ENCODE measurements at places on chromosomes 16 and 17.
A peak's percentile ranks its signal among the peaks of the same experiment; 100 is the strongest.

DNA sequence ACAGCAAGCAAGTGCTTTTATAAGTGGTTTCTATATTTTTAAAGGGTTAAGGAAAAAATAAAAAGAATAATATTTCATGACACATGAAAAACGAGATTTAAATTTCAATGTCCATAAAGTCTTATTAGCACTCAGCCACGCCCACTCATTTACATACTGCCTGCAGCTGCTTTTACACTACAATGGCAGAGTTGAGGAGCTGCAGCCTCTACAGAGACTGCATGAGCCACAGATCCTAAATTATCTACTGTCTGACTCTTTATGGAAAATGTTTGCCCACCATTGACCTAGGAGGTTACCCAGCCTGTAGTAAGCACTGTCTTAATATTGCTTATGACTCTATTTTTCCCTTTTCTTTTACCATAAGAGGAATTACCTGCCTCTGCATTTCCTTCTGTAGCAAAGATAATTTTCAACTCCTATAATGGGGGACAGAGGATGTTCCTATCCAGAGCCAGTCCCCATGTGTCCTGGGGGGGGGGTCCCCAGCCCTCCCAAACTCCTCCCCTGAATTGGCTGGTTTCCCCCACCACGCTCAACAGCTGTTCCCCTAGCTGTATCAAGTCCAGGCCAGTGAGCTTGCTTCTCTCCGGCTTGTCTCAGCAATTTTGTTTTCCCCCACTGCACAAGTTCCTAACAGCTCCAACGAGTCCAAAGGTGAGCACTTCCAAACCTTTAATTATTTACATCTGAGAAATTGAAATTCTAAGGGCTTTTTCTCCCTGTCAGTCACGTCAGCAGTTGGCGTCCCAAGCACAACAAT, 139.4 kb upstream of the ERCC4 start:
- DNase-seq: no peak

- peak; percentile 4 for DNase-seq
These were observed 512 bp downstream of the AKAP1 start for GRCh38 chr17:57085448-57086068.

GRCh38 chr17:78651554-78651953, 74.4 kb upstream of the DNAH17 start:
- no peak for DNase-seq

DNA sequence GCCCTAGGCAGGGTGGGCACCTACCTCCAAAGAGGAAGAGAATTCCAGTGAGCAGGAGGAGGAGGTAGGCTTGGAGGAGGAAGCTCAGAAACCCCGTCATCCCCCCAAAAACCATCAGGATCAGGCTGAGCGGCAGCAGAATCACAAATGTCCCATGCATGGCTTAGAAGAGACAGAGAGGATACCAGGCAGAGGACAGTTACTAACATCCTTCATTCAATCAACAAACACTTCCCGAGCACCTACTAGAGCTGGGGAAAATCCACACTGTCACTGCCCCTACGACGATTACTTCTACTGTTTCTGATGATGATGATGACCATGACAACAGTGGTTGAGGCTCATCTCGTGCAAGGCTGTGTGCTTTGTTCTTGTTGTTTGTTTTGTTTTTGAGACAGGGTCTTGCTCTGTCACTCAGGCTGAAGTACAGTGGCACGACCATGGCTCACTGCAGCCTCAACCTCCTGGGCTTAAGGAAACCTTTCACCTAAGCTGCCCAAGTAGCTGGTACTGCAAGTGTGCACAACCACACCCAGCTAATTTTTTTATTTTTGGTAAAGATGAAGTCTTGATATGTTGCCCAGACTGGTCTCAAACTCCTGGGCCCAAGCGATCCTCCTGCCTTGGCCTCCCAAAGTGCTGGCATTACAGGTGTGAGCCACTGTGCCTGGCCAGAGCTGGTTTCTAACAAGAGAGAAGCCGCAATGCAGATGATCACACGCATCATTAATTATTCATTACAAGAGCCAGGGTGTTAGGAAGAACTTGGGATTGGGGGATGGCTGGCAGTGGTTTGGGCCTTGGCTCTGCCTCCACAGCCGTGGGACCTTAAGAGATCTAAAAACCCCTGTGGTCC, 18.0 kb downstream of the TMEM114 start:
- no peak for DNase-seq

- no peak for DNase-seq
These were observed 10.9 kb downstream of the KIFC3 start for GRCh38 chr16:57791195-57791892.

- DNase-seq: no peak
These were observed 10.3 kb downstream of the NUPR1 start for GRCh38 chr16:28528463-28528867.

DNA sequence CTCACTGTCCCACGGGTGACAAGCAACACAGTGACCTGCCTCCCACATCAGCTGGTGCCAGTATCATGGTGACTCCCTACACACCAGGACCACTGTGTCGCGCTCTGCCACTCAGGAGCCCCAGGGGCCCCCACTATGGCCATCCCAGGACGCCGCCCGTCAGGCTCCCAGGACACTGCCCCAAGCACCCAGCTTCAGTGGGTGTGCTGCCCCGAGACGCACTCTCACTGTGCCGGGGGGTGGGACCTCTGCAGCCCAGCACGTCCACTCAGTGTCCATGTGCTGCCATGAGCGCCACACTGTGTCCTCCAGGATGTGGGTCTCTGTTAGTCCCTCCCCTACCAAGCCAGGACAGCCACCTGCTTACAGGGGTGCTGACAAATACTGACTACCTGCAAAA, 120.5 kb downstream of the ZNF778 start:
- DNase-seq: no peak

- no peak for DNase-seq
These were observed 59.0 kb upstream of the SALL1 start for GRCh38 chr16:51210087-51210486.

DNA sequence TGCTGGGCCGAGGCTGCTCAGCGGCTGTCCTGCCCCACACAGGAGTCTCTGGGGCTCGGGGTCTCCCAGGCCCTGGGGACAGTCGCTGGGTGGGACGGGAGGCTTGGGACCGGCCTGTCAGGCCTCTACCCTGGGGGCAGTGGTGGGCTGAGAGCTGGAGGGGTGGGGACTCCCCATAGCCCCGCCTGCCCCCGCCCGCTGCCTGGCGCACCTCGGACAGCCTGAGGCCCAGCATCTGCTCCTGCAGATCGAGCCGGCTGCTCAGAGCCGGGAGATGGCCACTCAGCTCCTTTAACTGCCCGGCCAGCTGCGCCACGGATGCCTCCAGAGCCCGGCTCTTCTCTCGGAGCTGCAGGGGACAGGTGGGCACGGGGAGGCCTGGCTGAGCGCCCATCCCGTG, 6.7 kb downstream of the PERCC1 start:
- no peak for DNase-seq

DNA sequence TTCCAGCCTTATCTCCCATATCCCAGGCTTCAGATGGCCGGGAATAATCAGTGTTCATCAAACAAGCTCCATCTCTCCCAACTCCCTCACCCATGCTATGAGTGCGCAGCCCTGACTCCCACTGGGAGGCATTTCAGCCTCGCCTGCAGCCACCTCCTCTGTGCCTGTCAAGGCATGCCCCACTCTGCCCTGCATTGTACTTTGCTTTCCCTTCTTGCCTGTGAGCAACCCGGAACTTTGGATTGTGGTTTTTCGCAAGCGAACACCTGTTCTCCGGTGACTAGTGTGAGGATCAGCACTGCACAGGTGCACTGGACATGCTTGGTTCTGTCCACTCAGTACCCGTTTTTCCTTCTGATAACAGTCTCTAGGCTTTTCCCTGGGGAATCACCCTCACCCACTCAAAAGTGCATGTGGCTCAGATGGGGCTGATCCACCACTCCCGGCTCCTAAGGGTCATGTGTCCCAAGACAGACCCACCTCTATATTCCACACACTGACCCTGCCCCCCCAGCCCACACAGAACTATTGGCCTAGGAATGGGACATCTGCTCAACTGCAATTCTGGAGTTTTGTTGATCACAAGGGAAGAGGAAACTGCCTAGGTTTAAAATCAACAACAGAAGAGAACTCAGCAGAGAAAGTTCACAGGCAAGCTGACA, 9.1 kb downstream of the CHST6 start:
- DNase-seq: no peak

DNA sequence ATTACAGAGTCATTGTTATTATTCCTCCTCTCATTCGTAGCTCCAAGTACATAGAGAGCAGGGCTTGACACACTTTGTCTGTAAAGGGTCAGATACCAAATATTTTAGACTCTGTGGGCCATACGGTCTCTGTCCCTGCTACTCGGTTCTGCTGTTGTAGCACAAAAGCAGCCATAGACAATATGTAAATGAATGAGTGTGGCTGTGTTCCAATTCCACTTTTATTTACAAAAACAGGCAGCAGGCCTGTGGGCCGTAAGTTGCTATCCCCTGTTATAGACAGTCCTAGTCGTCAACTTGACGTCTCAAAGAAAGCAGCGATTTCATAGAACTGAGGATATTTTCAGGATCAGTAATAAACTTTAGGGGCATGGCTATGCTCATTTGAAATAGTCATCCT, 161.6 kb downstream of the MSI2 start:
- DNase-seq: no peak

DNA sequence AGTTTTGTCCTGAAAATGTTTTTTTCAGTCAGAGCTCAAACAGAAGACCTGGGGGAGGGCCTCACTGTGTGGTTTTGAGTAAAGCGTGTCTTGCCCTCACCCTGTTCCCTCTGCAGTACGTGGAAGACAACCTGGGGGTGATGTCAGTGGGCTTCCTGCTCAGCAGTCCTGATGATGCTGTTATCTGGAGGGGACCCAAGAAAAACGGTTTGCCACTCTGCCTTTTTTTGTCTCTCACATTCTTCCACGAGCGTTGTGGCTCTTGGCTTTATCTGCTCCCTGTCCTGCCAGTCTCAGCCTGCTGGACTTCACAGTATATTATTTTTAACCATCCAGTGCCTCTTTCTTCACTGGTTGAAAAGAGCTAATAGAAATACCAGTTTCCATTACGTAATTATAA, 12.9 kb downstream of the NUBP1 start:
- no peak for DNase-seq

DNA sequence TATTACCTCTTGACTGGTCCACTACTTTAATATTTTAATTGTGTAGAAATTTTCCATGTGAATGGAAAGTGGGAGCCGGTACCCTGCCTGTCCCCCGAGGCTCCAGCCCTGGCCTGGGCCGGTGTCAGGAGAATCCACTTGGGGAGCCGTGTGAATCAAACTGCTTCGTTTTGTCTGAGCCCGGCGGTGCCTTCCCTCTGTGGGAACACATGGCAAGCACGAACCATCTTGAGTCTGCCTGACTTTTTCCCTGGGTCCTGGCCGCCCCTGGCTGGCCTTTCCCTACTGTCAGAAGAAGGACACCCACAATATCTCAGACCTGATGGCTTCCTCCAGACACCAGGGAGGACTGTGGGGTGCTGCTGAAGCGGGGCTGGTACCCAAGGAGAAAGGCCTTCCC, 12.4 kb upstream of the MYO15B start:
- DNase-seq: no peak

DNA sequence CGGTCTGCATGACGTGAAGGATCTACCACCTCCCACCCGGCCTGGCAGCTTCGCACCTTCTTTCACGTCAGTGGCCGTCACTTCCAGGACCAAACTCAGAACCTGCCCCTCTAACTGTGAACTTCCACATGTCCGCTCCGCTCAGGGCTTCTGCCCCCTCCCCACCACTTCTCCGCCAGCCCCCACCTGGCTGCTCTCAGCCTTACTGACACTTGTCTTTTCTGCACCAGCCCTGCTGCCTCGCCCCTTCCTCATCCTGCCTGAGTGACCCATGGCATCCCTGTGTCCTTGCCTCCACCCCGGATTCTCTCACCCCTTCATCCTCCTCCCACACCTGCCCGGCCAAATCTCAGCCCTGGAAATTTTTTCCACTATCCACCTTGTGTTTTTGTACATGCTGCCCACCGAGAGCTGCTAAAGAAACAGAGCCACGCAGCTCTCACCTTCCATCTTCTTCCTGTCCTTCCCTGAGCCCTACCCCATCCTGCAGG, 14.2 kb downstream of the PIMREG start:
- DNase-seq: no peak

GRCh38 chr17:15496735-15497670, 29.6 kb upstream of the CDRT4 start:
- DNase-seq: no peak

- DNase-seq: peak; percentile 84
These were observed 11.7 kb upstream of the SRL start for GRCh38 chr16:4253394-4254150.

DNA sequence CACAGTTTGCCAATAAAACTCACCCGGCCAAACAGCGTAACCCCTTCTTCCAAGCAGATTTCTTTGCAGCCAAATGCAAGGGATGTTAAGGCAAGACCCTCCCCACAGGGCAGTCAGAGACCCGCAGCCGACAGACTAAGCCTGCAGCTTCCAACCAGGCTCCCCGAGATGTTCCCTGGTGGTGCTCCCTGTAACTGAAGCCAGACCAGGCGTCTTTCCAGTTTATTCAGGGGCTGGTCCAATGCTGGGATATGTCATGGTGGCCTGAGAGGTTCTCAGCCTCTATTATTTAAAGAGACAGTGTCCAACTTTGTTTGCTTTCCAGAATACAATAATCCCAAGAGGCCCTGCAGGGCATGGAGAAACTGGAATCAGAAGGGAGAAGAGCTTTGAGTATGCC, at the start of gene PMP22:
PMP22 (minus strand) TSS at position 196 of the 400 bp plus-strand sequence. CDS start 4,599 bp downstream, outside the sequence.
- DNase-seq: no peak

DNA sequence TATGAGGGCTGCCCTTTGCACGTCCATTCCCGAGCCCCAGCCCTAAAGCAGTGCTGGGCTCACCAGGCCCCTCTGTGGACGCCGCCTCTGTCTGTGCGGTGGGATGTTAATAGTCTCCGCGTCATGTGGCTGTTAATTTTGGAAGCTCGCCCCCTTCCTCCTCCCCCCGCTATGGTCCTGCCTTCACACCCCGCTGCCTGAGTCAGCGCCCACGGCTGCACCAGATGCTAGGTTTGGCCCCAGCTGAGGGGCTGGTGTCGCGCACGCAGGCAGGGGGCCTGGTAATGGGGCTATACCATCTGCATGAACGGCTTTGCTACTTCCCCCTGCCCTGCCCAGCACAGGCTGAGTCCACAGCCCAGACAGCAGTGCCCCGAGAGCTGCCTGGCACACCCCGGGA, 4.1 kb upstream of the SSTR5 start:
- no peak for DNase-seq

GRCh38 chr17:19440421-19440820, 29.4 kb downstream of the RNF112 start:
- DNase-seq: no peak

- no peak for DNase-seq
These were observed 33.8 kb upstream of the GHDC start for GRCh38 chr17:42227849-42228700.

DNA sequence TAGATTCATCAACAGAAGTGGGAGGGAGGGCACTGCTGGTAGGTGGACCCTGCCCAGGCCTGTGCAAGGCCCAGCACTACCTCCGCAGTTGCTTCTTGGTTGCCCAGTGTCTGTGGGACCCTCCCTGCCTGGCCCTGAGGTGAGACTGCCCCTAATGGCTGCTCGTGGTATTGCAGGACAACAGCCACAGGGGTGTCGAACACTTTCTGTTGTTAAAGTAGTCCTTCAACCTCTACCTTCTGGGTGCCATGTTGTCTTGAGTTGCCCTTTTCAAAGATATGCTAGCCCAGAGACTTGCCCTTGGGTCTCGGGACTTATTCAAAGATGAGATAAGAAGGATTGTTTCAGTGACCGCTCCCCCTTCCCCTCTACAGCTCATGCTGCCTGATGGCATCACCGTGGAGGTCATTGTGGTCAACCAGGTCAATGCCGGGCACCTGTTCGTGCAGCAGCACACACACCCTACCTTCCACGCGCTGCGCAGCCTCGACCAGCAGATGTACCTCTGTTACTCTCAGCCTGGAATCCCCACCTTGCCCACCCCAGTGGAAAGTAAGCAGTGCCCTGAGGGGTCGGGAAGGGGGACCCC, 29.1 kb downstream of the AKAP1 start:
- DNase-seq: no peak

Measured in NCI-H1417 treated with DMSO at 0.1 percent for 48 hours (cell line).